ENCODE measurements at places on chromosomes 16 and 17.

DNA sequence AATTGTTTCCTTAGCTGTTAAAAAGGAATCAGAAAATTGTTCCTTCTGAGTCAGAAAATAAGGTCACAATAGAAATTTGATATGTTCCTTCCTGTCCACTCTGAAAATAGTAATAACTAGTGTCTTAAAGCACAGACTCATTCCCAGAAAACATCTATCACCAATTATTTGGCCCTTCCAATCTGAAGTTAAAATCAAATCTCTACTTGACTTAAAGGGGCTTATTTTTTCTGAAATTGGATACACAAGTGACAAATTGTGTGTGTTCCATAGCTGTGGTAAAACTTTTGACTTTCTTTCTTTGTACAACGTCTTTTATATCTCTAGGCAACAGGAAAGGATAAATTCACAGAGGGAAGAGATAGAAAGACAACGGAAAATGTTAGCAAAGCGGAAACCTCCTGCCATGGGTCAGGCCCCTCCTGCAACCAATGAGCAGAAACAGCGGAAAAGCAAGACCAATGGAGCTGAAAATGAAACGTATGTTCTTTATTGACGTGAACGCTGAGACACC, 54.5 kb upstream of the MRC2 start:
- no peak for DNase-seq

- no peak for DNase-seq
These were observed 8.0 kb downstream of the ST3GAL2 start for GRCh38 chr16:70430667-70431536.

- DNase-seq = no peak
These were observed 100.8 kb downstream of the CCDC182 start for GRCh38 chr17:57644326-57644725.

GRCh38 chr16:50861451-50861850, 119.6 kb downstream of the CYLD start:
- no peak for DNase-seq

DNA sequence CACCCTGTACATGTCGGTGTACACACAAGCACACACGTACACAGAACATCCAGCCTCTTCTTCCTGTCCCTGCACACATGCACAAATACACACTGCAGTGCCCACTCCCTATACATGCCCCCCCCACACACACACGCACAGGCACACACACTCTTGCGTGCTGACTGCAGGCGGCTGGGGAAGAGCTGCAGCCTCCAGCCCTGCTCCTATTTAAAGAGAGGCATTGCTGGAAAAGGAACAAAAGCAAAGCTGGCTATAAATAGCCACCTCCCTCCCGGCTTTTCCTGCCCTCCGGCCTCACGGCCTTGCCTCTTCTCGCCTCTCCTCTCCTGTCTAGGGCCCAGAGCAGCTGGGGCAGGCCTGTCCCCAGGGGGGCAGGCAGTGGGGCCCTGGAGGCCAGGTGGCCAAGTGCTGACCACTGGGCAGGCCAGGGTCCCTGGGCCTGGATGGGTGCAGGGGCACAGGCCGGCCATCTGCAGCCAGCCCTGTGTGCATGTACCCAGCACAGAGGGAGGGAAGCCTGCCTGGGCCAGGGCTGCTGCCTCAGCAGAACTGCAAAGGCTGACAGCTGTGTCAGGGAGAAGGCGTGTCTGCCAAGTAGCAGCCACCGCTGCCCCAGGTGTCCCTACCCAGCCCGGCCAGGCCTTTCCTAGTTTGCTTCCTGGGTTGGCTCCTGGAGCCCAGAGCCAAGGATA, 25.4 kb downstream of the RTN4RL1 start:
- DNase-seq = no peak

DNA sequence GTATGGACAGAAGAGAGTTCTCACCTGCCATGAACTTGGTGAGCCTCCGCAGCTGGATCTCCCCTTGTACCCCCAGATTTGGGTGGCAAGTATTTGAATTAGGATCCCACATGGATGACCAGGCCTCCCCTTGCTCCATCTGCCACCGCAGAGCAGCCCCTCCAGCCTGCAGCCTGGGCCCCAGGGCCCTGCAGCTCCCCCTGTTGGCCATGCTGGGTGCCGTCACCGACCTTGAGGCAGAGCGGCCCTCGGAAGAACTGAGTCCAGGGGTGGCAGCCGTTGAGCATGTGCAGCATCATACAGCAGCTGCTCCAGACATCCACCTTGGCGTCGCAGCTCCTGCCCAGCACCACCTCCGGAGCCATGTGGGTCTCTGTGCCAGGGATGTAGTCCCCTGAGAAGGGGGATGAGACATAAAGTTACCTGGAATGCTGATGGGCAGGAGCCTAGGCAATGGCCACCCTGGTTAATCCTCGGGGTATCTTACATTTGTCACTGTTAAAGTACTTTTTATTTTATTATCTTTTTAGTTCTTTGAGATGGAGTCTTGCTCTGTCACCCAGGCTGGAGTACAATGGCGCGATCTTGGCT, 9.0 kb upstream of the SPATA32 start:
- no peak for DNase-seq

DNA sequence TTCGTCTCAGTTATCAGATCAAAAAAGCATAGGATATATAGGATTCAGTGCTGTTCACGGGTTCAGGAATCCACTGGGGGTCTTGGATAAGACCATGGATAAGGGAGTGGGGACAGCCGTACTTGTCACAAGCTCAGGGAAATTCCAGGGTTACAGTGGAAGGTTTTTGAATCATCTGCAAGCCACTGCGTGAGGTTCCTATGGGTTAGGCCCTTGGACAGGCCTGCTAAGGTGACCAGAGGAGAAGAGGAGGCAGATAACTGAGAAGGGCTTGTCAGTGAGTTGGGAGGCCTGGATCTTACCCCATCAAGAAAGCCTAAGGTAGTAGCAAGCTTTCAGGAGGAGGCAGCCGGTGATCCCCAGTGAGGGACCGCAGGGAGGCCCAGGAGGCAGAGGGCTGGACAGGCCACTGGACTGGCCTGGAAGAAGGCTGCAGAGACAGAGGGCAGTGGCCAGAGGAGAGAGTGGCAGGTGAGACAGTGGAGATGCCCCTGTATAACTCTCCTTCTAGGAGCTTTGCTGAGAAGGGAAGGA, 27.3 kb downstream of the NGFR start:
- no peak for DNase-seq

DNA sequence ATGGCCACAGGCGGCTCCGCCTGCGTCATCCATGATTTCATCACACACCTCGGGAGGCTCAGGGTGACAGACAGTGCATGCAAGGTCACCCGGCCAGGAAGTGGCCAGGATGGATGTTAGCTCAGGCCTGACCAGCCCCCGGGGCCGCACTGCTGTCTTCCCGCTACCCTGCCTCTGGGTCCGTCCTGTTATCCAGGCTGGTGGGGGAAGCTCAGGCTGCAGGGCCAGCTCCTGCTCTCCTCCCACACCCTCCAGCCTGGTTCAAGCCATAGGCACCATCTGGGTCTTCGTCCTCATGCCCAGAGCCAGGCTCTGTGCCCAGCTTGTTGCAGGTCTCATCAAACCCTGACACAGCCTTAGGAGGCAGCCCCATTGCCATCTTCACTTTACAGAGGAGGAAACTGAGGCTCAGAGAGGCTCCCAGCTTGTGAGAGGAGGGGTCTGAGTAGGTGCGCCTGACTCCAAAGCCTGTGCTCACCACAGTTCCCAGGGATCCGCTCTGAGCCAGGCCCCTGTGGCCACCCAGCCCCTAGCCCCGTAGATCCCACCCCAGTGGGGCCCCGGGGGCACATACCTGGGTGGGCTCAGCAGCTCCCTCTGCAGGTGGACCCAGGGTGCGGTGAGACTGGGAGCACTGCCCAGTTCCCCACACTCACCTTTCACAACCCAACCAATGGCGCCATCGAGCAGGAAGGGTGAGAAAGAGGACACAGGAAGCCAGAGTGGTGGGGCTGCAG, 412 bp upstream of the ADGRG3 start:
- DNase-seq = no peak

DNA sequence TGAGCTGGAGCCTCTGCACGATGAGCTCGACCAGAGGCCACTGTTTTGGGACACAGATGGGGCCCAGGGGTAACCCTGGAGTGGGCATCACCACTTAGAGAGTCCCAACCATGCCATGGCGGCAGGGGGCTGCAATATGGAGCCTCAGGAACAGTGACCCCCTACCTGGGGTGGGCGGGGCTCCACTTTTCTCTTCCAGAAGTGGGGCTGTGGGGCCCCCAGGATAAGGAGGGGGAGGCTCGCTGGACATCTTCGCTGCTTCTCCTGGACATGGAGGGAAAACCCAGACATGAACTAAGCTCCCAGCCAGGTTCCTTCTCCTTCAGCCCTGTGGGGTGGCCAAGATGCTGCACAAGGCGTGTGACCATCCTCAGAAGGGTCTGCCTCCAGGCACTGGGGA, 24.7 kb downstream of the CDIP1 start:
- no peak for DNase-seq

- no peak for DNase-seq
These were observed 30.7 kb upstream of the FOXJ1 start for GRCh38 chr17:76171706-76172105.

GRCh38 chr17:75640556-75641119, 7.4 kb downstream of the SMIM5 start:
- no peak for DNase-seq

DNA sequence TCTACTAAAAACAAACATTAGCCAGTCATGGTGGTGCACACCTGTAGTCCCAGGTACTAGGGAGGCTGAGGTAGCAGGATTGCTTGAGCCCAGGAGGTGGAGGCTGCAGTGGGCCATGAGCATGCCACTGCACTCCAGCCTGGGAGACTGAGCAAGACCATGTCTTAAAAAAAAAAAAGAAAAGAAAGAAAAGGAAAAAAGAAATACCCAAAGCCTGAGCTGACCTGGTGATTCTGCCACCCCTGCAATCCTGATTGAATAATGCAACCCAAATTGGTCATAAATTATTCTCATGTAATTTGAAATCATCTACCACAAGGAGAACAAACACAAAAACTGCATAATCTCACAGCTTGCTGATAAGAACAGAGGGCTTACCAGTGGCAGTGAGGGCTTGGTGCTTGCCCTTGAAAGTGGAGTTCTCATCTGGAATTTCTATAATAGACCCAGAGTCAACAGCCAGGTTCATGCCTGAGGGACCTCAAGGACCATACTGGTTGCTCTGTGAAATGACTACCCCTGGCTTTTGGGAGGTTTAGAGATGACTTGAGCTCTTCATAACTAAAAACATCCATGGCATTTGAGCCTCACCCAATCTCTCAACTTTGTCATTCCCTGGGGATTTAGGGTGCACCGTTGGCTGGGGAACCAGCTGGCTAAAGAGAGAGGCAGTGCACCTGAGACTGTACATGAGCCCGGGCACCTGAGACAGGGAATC, 35.4 kb upstream of the TMC5 start:
- DNase-seq = no peak

- DNase-seq = peak; percentile 72
These were observed 3.8 kb downstream of the SMARCD2 start for GRCh38 chr17:63838631-63839171.

GRCh38 chr17:39973496-39973895, 7.1 kb upstream of the PSMD3 start:
- no peak for DNase-seq

DNA sequence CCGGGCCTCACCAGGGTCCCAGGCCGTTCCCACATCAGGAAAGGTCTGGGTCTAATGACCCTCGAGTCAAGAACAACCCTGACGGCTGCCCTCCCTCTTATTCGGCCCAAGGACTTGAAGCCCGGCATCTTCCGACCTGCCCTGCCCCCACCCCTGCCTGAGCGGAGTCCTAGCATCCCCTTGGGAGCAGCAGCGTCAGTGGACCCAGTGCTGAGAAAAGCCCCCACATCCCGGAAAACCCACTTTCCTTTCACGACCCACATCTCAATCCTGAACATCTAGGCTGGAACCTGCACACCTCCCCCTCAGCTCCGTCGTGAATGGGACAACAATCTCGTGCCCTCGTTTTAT, 769 bp downstream of the TMEM88 start:
- DNase-seq = no peak

DNA sequence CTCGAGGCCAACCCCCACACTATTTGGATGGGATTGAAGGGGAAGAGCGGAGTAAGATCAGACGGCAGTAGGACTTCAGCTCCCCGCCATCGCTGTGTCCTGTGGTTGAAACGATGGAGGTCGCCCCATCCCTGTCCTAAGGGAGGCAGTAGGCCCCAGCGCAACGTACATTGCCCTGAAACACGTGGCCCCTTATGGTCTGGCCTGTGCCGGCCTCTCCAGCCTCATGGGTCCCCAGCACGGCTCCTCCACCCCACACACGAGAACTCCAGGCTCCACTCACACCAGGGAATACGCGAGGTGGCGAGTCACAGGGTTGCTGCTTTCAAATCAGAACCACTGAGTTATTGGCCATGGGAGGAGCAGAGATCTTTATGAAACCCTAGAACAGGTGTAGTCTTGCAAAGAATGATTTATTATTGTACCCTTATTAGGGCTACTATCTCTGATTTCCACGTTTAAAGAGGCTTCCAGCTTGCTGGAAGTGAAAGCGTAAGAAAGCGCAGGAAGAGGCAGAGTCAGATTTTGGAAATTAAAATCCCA, 669 bp upstream of the DCTPP1 start:
- DNase-seq = no peak

DNA sequence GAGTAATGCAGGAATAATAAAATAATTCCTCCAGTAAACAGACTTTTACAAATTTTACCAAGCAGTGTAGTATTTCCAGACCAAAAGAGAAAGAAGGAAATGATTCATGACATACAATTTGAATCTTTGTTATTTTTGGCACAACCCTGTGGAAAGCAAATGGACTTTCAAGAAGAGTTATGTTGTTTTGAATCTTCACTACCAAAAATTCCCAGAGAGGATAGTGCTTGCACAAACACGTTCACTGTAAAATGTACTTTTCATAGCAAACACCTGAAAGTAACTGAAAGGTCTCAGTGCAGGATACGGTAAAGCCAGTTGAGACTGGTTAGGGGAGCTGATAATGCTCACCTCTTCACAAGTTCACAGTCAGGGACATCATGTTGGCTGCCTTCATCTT, 107.1 kb downstream of the USP22 start:
- peak; percentile 39 for DNase-seq

GRCh38 chr17:4632581-4632920, 8.9 kb downstream of the ALOX15 start:
- DNase-seq = no peak

DNA sequence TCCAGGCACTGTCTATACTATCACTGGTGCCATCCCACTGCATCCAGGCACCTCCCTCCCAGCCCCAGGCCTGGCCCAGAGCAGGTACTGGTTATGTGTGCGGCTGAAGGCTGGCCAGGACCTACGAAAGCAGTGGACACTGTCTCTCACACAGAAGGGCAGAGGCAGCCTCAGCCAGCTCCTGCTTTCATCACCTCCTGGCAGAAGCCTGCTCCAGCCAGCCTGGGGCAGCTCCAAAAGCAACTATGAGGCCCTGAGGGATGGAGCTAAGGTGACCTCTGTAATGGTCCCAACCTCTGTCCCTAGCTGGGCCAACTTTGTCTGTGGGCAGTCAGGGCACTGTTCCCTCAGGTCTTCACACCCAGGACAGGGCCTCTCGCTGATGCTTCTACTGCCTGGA, 18.8 kb downstream of the HSD11B2 start:
- no peak for DNase-seq

DNA sequence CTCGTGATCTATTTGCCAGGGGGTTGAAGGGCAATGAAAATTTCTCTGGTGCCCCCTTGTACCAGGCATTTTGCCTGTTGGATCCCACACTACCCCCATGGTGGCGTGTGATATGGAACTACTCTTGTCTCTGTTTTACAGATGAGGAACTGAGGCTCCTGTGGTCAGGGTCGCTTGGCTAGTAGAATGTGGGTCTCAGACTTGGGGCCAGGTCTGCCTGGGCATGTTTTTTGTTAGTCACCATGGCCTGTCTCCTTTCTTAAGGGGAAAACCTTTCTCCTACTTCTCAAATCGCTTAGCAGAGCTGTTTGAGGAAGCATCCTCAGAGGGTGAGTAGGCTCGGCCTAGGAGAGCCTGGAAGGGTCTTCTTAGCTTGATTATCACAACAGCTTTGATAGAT, 51.2 kb downstream of the CLEC16A start:
- DNase-seq = no peak

Data from fibroblast of skin of left quadriceps (primary cell).